MCF 10A (cell line): ENCODE measurements at places on chromosomes 2 and 18.

DNA sequence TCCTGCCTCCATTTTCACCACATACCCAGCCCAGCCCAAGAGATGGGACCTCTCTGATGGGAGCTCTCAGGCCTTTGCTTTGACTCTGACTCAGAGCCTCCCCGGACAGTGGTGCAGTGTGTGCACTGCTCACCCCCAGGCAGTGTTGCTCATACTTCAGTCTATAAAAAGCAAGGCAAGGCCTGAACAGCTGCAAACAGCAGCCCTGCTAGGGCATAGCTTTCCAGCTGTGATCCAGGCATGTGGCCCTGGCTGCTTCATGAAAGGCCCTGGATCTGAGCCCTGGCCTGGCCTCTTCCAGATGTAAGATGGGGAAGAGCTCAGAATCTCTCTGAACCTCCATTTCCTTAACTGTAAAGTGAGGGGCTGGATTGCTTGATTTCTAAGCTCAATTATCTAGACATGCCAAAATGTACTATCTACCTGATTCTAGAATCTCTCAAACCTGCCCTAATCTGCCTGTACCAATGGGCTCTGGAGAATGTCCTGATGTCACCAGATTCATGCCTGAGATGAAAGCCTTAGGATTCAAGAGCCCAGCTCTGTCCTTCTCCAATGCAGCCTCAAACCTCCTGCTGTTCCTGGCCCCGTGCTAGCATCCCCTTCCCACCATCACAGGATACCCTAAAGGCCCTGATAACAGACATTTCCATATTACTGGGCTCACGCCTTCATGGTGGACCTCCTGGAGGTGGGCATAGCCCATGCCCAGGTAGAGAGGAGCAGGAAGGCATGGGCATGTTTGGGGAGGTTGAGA, 206.9 kb downstream of the ARL4C start:
- peak; percentile 47 for DNase-seq

- DNase-seq, result no peak
Observed at GRCh38 chr2:203562268-203562667, 27.2 kb upstream of the RAPH1 start.

GRCh38 chr2:46369783-46370182, 72.6 kb downstream of the EPAS1 start:
- no peak for DNase-seq

GRCh38 chr2:15040429-15041084, 408.0 kb downstream of the LRATD1 start:
- DNase-seq, result no peak

GRCh38 chr2:11692966-11693521, 23.0 kb upstream of the NTSR2 start:
- DNase-seq, result peak; percentile 86

- no peak for DNase-seq
Observed at GRCh38 chr18:62786689-62787088, 71.3 kb downstream of the PHLPP1 start.

DNA sequence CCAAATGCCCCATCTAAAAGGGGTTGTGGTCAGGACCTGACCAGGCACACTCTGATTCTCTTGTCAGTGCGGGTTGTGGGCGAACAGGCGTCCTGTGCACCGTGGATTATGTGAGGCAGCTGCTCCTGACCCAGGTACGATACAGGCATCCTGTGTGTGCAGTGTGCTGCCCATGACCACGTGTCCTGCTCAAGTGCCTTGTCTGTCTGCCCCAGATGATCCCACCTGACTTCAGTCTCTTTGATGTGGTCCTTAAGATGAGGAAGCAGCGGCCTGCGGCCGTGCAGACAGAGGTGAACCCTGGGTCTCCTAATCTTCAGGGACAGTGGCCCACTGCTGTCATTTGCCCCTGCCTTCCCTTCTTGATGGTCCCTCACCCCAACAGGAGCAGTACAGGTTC, 14.6 kb downstream of the PTPN18 start:
- DNase-seq, result no peak

DNA sequence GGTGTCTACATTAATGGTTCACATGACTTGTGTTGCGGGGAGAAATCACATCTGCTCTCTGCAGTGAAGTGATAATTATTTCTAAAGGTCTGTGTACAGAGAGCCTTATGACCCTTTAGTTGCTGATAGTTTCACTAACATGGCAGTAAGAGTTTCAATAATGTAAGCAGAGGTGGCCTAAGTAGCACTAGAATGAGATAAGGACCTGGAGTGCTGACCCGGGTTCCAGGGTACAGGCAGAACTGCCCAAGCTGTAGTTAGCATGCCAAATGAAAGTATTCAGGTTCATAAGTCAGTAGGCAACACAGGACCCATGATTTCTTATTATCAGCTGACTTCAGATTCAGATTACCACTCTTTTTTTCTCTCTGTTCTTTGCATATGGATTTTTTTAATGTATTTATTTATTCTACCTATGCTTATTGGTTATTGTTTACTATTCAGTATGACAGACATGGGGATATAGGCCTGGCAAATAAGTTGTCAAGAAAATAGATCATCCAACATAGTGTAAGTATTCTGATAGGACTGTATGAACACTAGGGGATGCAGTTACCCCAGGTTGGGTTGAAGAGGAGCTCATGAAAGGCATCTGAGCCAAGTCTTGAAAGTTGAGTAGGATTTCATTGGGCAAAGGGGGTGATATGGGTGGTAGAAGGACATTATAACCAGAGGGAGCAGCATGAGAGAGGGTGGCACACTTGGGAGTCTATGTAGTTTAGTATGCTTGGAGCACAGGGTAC, 105.2 kb downstream of the CCDC85A start:
- no peak for DNase-seq

DNA sequence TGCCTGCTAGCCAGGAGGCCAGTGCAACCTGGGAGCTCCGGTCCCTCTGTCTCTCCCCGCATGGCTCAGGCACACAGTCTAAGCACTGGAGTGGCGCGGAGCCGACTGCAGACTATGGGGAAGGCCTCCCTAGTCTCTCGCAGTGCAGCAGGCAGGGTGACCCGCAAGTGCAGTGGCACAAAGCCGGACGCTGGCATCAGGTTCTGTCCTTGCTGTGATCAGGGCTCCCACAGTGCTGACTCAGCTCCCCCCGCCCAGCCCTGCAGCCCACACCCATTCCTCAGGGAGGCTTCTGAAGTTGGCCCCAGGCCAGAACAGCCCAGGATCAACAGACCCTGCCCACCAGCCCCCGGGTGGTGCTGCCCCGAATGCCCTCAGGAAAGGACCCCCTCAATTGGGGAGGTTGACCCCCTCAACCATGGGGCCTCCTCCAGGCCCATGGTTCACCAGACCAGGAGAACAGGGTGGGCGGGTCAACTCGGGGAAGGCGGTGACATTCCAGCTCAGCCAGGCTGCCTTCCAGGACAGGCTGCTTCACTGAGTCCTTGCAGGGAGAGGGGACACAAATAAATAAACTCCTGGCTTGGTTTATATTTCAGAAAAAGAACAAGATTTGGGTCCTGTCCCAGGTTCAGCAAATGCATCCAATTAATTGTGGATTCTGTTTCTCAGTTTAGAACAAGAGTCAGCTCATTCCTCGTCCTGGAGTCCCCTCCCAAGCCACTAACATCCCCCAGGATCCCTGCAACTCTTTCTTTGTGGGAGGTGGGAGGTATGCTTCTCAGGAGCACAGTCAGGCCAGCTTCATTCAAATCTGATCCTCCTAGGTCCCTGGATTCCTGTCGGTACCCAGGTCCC, 12.2 kb downstream of the BIN1 start:
- DNase-seq, result peak; percentile 53

DNA sequence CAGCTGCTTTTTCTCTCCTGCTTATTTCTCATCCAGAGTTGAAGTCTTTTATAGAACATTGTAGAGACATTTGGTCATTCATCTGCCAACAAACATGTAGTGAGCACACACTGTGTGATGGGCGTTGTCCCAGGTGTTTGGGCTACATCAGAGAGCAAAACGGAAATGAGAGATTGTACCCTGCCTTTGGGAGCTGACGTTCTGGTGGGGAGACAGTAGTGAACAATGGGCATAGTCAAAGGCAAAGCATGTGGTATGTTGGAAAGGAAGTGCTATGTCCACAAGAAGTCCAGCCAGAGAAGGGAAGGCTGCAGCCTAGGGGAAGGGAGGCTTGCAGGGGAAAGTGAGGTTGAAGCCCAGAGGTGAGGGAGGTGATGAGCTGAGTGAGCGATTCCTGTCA, 78.1 kb downstream of the PIEZO2 start:
- no peak for DNase-seq

DNA sequence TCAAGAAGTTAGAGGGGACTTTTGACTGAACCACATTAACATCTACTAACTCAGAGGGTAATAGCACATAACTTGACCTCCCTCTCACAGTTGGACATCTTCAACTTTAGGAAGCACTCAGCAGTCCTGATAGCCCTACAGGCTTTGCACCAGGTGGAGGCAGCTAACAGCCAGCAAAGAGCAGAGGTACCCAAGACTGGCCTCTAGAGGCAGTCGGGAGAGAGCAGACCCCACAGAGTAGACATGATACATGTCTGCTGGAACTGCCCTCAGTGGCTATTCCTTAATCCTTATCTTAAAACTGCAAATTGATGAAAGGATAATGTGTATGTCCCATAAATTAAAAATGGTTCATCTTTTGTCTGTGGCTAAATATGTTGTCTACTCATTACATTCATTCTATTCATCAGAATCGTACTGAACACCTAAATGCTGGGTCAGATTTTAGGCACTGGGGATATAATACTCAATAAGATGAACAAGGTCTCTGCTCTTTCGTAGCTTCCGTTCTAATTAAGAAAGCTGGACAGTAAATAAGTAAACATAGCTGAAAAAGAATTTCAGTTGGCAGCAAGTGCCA, 49.8 kb downstream of the CAB39 start:
- peak; percentile 65 for DNase-seq

DNA sequence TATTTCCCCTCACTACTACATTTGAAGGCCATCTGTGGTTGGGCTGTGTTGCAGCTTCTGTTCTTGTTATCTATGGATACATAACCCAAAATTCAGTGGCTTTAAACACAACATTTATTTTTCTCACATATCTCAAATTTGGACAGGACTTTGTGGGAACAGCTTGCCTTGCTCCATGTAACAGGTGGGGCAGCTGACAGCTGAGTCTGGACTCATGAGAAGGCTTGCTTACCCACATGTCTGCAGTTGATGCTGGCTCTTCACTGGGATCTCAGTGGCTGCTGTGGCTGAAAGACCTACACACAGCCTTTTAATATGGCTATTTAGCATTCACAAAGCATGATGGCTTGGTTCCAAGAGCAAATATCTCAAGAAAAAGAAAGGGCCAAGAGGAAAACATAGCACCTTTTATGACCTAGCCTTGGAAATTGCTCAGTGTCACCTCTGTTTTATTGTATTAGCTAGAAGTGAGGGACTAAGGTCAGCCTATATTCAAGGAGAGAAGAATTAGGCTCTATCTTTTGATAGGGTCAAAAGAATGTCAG, 296.8 kb upstream of the ZNF521 start:
- no peak for DNase-seq

GRCh38 chr2:191746346-191747169, 68.6 kb downstream of the NABP1 start:
- peak; percentile 17 for DNase-seq

DNA sequence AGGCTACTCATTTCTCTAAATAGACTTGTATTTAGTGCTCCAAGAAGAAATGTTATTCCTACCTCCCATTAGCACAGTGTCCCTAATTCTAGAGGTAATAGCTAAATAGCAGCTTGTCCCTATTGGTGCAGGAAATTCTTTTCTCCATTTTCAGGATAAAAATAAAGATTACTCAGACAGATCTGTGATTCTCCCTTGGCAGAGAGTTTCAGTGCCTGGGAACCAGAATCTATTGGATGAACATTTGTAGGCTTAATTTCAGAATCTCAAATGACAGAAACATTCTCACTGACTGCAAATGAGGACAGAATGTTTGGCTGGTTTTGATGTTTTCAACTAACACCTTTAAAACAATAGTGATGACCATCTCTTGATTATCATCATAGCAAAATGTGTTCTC, 33.3 kb upstream of the LGALSL start:
- DNase-seq, result no peak

GRCh38 chr18:53838746-53839145, 385.7 kb downstream of the MBD2 start:
- DNase-seq, result no peak

DNA sequence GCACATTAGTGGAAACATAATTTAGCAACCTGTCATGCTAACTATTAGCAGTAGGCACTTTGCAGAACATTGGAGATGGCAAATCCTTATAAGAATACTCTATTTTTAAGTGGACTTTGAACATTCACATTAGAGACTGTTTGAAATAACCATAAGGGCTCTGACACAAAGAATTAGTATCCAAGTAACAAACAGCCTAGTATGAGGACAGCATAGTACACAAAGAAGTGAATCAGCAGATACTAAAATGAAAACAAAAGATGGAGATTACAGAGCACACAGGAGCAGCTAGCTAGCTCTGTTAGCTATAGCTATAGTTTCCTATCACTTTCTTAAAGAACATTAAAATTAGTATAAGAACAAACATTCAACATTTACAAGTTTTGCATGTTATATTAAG, 256.3 kb upstream of the SPOPL start:
- no peak for DNase-seq

DNA sequence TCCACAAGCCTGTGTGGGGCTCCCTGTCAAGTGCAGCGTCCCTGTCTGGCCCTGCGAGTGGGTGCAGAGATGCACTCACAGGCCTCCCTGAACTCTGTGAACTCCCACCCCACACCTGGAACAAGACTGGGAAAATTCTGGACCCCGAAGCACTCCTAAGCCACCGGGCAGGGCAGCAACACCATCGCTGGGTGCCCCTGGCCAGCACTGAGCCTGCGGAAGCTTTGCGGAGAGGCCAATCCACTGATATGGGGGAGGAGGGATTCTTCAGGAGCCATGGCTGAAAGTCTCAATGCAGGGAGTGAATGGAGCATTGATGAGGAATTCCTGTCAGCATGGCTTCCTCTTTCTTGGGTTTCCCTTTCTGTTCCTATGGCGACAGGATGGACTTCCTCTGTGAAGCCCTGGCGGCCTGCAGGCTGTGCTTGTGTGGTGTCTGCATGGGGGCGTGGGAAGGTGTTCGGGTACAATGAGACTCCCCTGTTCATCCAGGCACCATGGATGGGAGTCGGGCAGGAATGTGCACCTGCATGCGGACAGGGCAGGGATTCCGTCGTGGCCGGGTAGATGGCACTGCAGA, 15.1 kb downstream of the TRIB2 start:
- DNase-seq, result no peak

DNA sequence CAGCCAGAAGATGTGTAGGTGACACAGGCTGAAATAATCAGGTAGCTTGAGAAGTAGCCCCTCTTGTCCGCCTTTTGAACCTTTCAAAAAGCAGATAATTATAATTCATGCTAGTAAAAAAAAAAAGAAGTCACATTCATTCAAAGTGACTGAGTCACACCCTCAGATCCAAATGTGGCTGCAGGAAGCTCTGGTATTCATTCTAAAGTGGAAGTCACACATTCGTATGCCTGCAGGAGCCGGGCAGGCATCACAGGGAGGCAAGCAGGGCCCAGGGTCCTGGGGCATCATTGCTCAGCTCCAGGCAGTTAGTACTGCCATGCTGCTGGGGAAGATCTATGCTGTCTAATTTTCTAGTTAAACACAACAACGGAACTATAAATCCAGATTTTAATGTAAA, 21.7 kb upstream of the RAB11FIP5 start:
- no peak for DNase-seq

GRCh38 chr2:20617081-20617575, 33.8 kb downstream of the HS1BP3 start:
- peak; percentile 42 for DNase-seq
